ENCODE measurements at places on chromosomes 5 and 9.
A peak's percentile ranks its signal among the peaks of the same experiment; 100 is the strongest.

- DNase-seq = no peak
Observed at GRCh38 chr5:163571744-163572143, 66.3 kb downstream of the MAT2B start.

GRCh38 chr5:54087436-54087835 is 222.9 kb downstream of the ARL15 start:
- DNase-seq = no peak

DNA sequence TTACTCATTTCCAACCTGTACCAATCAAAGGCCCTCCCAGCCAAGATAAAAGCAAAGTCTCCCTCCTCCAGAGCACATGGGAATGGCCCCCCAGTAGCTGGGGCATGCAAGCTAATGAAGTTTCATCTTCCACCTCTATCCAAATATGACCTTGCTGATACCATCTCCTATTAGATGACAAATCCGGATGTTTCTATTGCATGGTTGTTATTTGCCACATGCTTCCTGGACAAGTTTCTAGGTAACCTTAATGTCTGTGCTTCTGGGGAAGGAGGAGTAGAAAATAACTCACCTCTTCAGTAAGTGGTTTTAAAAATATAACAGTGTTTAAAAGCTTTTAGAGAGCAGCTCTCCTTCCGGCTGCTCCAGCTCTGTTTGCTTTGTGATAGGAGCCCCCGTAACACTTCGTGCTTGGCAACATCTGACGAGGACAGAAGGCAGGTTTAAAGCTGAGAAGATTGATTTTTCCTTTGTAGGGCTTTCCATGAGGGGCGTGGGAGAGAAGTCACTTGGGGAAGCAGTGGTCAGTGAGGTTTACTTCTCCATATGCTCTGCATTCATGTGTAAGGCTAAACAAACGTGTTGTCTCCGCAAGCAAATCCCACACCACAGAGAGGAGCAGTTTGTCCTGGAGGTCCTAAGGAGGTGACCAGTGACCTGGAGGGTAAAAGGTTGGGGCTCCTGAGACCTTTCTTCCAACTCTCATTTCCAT is 40.3 kb upstream of the GLRX start:
- no peak for DNase-seq

- no peak for DNase-seq
Observed at GRCh38 chr9:131791542-131792254, 51.8 kb upstream of the RAPGEF1 start.

- no peak for DNase-seq
Observed at GRCh38 chr5:108801776-108802175, 54.1 kb downstream of the FER start.

DNA sequence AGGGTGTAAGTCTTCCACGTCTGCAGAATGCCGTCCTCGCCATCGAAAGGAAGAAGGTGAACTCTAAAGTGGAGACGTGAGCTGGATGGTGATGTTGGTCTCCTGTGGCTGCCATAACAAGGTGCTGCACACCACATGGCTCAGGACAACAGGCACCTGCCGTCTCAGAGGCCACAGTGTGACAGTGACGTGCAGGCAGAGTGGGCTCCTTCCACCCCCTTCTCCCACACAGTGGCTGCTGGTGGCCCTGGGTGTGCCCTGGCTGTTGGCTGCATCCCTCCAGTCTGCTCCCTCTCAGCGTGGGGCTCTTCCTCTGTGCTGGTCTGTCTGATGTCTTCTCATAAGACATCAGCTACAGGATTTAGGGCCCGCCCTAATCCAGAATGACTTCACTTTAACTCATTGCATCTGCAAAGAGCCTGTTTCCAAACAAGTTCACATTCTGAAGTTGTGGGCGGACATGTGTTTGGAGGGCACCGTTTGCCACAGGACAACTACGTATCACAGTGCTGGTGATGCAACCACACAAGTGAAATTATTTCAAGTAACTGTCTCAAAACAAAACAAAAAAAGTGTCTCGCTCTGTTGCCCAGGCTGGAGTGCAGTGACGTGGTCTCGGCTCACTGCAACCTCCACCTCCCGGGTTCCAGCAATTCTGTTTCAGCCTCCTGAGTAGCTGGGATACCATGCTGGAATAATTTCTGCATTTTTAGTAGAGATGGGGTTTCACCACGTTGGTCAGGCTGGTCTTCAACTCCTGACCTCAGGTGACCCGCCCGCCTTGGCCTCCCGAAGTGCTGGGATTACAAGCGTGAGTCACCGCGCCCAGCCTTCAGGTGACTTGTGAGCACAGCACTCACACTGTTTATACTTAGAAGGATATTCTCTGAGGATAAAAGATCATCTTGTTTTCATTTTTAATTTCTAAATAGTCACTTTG is 31.2 kb upstream of the CLPTM1L start:
- DNase-seq = no peak

GRCh38 chr5:178241231-178241663 is 8.6 kb upstream of the PHYKPL start:
- no peak for DNase-seq

DNA sequence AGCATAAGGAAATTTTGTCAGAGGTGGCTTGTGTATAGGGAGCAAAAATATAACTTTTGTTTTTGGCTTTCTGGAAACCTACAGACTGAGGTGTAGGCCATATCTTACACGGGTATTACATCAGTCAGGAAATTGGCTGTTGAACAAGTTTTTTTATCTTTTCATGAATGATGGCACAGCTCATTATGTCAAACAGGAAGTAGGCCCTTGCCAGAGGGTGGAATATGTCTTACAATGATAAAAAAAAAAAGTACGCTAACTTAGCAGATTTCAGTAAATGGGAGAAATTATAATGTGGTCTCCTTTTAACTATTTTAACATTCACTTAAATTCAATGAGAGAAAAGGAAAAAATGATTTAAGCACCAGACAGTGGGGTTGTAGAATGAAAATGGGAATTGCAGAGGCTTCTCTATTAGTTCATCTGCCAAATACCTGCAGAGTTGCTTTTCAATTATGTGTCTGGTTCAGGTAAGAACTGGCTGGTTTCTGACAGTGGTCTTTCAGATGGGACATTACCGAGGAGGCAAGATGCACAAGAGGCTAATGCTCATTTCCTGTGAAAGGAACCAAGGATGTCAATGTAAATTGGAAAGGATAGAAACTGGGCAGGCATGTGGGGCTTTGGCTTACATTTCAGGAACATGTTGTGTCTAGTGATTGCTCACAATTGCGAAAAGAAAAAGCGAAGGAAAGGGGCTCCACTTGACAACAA is 169.9 kb downstream of the NNT start:
- DNase-seq = no peak

DNA sequence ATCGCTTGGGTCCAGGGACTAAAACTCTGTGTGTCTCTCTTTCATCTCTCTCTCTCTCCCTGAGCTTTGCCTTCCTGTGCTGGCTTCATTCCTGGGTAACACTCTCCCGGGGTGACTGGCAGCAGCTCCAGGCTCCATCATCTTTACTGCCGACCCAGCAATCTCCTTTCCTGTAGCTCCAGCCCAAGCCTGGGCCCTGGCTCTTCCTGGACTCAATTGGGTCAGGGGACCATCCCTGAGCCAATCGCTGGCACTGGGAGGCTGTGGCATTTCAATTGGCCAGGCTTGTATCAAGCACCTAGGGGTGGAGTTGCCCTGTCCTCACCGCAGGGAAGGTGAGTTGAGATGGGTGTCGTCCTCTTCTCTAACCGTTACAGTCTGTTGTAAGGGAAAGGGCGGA is 31.9 kb downstream of the FAM240B start:
- DNase-seq = no peak

GRCh38 chr9:105280691-105281090 is 36.2 kb downstream of the SLC44A1 start:
- DNase-seq = no peak

GRCh38 chr5:168291964-168292785 is 730 bp downstream of the WWC1 start:
- DNase-seq = no peak

DNA sequence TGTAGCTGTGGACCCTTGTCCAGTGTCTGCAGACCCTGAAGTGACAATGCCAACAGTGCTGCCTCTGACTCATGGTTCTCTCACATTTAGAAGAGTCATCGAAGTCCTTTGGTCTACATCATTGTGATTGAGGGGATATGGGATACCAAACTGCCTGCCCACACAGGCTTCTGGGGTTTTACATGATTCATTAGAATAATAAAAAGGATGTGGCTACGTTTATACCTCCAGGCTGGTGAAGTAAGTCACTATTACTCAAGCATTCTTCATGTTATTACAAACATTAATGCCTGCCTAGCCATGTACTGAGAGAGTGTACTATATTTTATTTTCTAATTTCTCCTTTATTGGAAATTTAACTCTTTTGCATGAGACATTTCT is 365.7 kb downstream of the SPATA31D1 start:
- DNase-seq = no peak

GRCh38 chr5:53560506-53561191 is at the start of gene NDUFS4:
TSS of gene NDUFS4 (plus strand) at chr5:53560639. CDS start at chr5:53560663, 24 bp downstream.
- DNase-seq = peak; percentile 83

DNA sequence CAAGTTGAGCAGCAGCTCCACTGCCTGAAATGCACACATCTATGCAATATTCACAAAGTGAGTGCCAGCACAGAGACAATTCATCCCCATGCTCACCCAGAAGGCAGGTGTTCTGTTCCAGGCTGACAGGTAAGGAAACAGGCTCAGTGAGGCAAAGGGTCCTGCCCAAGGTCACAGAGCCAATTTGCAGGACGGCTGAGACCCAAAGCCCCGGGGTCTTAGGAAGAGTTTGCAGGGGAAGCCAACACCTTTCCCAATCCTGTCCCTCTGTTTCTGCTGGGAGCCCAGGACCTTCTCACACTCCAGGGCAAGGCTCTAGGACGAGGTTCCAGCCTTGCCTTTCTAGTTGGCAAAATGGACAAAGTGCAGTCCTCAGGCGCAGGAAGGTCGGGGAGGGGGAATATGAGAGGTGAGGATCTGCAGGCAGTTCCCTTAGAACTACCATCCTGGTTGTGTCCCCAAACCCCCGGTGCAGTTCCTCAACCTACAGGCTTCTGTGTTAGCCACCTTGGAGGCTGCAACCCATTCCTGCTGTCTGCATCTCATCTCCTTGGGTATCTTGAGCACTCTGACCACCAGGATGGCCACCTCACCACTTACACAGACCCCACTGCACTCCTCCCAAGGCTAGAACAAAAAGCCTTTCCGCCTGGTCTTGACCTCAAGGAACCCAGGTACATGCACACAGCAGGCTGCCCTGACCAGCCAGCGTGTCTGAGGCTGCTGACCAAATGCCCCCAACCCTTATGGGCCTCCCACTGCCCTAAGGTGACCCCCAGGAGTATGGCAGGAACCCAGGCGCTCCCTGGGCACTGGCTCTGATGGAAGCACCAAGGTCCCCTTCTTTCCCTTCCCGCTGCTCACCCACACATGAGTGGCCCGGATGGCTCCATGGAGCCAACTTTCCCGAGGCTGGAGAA is 1.9 kb upstream of the BRD3 start:
- no peak for DNase-seq

DNA sequence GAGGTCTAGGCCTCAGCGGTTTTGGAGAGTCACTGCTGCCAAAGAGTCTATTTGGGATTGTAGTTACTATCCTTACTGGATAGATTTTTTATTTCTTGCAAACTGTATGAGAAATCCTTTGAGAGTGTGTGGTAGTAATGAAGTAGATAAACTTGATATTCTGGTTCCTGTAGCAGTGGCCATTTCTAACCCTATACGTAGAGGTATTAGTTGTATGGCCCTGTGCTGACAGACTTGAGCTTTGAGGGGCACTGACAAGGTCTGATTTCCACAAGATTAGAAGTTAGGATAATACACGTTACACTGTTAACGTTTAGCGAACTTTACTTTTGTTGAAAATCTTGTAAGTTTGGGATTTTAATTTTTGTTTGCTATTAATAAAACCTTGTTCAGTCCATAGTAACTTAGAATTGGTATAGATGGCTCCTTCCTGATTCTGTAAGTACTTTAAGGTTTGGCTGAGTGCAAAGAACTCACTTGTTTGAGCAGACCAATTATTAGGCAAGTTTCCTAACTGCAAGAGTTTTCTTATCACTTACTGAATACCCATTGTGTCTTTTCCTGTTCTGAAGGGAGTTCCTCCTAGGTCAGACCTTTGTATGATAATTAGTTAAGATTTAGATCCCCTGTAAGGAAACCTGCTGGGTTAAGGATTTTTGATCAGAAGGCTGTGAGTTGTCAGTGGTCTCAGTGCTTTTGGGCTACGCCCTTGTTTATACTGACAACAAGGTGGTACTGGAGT is 31.4 kb downstream of the GCNT1 start:
- no peak for DNase-seq

DNA sequence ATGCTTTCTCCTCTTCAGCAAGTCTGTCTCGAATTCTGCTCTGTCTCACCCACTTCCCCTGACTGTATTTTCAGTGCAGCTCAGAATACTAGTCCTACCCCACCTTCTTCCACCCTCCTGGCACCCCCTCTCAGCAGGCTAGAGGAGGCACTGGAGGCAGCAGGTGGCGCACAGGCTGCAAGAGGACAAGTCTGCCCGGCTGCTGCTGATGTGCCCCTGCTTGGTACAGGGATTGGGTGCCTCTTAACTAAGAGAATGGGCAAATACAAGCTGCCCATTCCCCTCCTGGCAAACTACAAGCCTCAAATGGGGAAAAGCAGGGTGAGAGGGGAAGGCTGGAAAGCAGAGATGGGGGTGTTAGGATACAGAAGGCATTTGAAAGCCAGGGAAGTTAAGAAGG is 5.1 kb downstream of the TLN1 start:
- no peak for DNase-seq

- DNase-seq = no peak
Observed at GRCh38 chr9:130630506-130631330, 33.7 kb upstream of the PRDM12 start.

GRCh38 chr5:174751154-174752000 is 27.0 kb downstream of the MSX2 start:
- no peak for DNase-seq

GRCh38 chr5:96150007-96150406 is 188.4 kb upstream of the ELL2 start:
- no peak for DNase-seq

GRCh38 chr5:174732036-174733020 is 7.9 kb downstream of the MSX2 start:
- no peak for DNase-seq

GRCh38 chr5:96312383-96312782 is 120.7 kb downstream of the PCSK1 start:
- DNase-seq = no peak

- no peak for DNase-seq
Observed at GRCh38 chr5:98997000-98997399, 68.2 kb upstream of the CHD1 start.

DNA sequence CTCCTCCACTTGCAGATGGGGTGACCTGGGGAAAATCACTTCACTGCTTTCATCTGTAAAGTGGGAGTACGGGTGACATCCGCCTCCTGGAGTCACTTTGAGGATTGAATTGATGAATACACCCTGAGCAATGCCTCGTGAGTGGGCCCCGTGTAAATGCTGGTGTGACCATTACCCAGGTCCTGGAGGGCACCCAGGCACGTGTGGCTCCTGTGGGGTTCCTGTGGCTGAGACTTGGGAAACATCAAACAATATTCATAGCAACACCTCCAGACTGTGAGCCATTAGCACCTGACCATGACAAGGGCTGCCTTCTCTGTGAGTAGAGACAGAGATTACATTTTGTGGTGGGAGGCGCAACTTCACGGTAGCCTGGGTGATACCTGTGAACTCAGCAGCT is 11.4 kb downstream of the MRPL36 start:
- no peak for DNase-seq

- no peak for DNase-seq
Observed at GRCh38 chr9:129070696-129071525, 10.0 kb upstream of the DOLPP1 start.

- DNase-seq = no peak
Observed at GRCh38 chr9:15849871-15850270, 297.0 kb downstream of the CCDC171 start.

- no peak for DNase-seq
Observed at GRCh38 chr5:93635991-93636390, 53.0 kb downstream of the NR2F1 start.

Data from GM12864 (cell line).